Thoracic aorta endothelial cell (primary cell): ENCODE measurements at places on chromosomes 7 and 10. TPM values are rescaled to one million over a fixed set of nuclear protein-coding genes. Genes with fewer than 3 reads are reported as not detected.

ZNF365 gene
- total RNA-seq, result 0.13 and 2.2 TPM in 2 replicates

CHST3 gene
- total RNA-seq, result 14.2 and 17.2 TPM in 2 replicates

ELOVL3 gene
- total RNA-seq, result not detected in 2 replicates

RBP4 gene
- total RNA-seq, result not detected in 2 replicates

HMX2 gene
- total RNA-seq, result not detected in 2 replicates
